ENCODE measurements at places on chromosomes 11 and 22.

DNA sequence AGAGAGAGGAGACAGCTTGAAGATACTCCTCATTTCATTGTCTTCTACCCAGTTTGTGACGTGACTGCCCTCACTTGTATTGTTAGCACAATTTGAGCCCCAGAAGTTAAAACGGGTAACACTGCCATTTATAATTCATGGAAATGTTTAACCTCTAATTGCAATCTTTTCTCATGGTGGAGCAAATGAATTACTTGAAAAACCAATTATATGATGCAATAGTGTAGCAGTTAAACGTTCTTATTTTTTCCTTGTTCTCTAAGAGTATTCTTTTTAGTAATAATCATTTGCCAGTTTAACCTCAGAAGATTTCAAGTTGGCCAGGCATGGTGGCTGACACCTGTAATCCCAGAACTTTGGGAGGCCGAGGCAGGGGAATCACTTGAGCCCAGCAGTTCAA, 56.6 kb downstream of the CDON start:
- no peak for DNase-seq

DNA sequence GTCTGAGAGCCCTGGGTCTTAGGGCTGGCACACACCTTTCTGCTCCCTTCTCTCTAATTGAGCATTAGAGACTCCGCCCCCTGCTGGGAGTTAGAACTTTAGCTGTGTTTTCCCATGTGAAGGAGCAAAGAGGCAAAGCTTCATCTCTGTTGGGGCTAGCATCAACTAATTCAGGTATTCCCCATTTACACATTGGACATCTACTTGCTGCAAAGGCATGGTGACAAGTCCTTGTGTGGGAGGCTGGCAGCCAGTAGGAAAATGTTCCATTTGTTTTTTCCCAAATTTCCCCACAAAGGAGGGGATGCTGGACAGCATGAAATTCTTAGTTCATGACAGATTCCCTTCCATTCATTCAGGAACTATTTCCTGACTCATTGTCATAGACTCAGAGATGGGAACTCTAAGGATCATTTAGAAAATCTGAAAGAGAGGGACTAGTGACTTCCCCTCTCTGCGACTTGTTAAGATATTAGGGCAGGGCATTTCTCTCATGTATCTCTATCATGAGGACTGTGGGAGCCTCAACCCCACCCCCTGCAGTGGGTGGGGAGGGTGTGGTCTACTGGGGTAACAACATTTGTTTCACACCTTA, 3.6 kb downstream of the CD44 start:
- DNase-seq, result no peak

DNA sequence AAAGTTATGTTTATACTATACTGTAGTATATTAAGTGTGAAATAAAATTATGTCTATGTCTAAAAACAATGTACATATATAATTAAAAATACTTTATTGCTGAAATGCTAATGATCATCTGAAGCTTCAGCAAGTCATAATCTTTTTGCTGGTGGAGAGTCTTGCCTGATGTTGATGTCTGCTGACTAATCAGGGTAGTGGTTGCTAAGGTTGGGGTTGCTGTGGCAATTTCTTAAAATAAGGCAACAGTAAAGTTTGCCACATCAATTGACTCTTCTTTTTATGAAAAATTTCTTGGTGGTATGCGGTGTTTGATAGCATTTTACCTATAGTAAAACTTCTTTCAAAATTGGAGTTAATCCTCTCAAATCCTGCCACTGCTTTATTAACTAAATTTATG, 21.4 kb downstream of the INSC start:
- DNase-seq, result no peak

DNA sequence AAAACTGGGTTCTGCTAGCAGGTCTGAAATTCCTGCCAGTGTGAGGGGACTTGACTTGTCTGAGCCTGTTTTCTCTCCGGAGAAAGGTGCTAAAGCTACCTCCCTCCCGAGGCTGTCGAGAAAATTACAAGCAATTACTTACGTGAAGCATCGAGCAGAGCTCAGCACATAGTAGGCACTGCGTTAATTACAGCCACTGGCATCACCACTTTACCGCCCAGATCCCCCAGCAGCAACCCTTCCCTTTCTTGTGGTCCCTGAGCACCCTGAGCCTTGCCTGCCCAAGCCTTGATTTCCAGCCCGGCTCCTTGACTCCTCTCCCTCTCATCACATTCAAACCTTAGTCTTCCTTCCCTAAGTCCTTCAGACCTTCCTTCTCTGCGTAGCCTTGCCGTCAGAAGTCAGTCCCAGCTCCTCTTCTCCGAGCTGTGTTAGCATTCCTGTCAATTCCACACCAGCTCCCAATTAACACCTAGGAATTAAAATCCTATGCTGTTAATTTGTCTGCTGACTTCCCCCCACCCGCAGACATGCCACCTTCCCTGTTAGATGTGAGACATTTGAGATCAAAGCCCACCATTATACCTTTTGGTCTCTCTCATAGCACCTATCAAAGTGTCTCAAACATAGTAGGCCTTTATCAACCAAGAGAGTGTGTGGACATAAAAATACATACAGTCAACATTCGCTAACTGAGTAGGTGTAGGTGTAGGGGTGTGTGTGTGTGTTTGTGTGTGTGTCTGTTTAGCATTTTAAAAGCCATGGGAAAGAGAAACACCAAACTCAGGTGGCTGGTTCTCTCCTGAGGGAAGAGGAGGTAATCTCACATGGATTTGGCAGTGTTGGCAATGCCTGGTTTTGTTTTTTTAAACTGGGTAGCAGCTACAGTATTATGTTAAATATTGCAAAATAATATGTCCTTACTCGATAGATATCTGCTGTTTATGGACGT, 2.8 kb upstream of the KCNJ5 start:
- DNase-seq, result no peak

- DNase-seq, result no peak
Observed at GRCh38 chr11:92204731-92205130, 19.9 kb upstream of the FAT3 start.

GRCh38 chr22:49480896-49481658, 346.6 kb downstream of the BRD1 start:
- DNase-seq, result no peak

GRCh38 chr22:43151251-43152002, at the start of gene TSPO:
Gene TSPO (plus strand): TSS chr22:43151559. CDS start chr22:43159239, 7,680 bp downstream.
- DNase-seq, result peak; percentile 72

DNA sequence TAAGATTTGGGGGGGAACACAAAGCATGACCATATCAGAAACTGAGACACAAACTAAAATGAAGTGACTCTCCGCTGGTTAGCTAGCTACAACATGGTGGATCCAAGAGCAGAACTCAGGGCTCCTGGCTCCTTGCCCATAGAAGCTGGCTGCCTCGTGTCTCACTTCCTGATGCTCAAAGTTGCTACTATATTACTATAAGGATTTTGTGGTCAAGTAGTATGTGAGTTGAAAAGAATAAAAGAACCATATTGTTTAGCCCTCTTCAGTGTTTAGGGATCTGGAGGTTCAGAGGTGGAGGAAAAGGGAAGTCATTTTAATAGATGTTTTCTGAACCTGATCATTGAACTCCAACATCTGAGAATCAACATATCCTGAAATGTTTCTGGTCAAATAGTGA, 16.9 kb upstream of the SIK2 start:
- DNase-seq, result no peak

GRCh38 chr22:43272869-43273318, 70.3 kb downstream of the SCUBE1 start:
- DNase-seq, result no peak

- no peak for DNase-seq
Observed at GRCh38 chr11:7272373-7272772, 20.7 kb downstream of the SYT9 start.

DNA sequence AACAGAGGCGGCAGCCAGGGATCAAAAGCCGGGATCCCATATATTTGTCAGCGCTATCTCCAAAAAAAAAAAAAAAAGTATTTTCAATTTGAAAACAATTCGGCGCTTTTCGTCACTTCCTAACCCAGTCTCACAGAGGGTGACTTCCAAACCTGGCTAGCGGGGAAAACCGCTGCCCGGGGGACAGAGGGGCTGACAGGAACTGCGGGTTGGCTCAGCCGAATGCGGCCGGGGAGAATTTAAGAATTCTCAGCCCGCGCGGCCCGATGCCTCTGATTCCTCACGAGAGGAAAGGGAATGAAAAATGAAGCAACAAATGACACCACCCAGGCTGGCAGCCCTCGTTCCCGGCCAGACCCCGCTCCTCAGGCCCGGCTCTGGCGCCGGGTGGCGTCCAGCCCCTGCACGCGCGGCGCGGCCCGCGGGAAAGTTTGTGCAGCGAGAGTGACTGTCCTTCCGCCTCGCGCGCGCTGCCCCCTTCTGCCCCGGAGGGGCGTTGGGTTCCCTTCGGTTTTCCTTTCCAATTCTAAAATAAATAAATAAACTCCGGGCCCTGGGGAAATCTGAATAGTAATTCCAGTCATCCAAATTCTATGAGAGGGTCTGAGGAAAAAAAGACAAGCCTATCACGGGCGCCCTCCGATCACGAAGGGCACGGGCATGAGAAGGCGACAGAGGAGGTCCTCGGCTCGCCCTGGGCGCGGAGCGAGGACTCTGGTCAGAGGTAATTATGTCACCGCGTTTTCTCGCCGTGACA, 4.8 kb upstream of the PAX6 start:
- DNase-seq, result no peak

DNA sequence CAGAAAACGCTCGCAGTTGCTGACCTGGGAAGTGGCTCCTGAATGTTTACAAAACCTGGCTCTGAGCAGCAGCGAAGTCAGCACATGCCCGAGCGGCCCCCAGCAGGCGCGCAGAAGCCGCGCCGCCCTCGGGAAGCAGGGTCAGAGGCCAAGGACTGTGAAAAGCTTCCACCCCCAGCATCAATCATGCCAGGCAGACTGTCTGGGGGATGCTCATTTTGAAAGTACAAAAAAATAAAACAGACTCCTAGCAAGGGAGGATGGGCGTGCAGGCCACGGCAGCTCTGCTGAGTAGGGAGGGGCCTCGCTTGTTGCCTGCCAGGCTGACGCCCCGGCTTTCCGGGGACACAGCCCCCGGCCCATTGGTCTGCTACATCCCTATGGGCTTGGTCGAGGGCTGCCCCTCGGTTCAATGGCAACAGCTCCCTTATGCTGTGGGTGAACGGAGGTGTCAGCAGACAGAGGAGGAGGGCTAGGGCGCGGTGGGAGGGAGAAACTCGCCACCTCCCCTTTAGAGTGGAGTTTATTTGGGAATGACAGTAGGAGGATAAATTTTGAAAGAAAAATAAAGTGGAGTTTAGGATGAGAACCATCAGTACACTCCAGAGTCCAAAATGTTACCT, 37.7 kb upstream of the GNB1L start:
- DNase-seq, result peak; percentile 57

DNA sequence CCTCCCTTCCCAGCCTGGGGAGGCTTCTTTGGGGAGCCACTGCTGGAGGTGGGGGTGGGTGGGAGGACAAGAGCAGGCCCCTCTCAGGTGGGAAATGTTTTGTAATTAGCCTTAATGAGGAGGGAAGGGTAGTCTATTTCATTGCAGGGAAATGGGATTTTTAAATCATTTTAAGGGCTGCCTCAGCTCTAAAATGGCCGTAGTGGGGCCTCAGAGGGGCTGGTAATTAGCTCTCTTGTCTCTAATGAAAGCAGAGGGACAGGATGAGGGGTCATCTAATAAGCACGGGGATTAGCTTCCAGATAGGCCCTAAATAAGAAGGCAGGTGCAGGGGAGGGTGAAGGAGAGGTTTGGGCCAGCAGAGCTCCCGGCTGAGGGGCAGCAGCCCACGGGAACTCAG, 46.5 kb downstream of the LMO1 start:
- no peak for DNase-seq

- no peak for DNase-seq
Observed at GRCh38 chr11:17395978-17396377, 7.5 kb upstream of the KCNJ11 start.

DNA sequence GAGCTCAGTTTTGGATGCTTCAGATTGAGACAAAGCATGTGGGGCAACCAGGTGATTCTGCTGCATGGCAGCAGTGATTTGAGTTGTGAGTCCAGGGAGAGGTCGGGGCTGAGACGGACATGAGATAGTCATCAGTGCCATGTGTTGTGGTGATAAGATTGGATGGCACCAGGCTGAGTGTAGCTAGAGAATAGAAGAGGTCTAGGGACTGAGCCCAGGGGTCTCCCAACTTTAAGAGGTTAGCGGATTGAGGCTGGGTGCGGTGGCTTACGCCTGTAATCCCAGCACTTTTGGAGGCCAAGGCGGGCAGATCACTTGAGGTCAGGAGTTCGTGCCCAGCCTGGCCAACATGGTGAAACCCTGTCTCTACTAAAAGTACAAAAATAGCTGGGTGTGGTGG, 6.3 kb upstream of the CTSD start:
- no peak for DNase-seq

DNA sequence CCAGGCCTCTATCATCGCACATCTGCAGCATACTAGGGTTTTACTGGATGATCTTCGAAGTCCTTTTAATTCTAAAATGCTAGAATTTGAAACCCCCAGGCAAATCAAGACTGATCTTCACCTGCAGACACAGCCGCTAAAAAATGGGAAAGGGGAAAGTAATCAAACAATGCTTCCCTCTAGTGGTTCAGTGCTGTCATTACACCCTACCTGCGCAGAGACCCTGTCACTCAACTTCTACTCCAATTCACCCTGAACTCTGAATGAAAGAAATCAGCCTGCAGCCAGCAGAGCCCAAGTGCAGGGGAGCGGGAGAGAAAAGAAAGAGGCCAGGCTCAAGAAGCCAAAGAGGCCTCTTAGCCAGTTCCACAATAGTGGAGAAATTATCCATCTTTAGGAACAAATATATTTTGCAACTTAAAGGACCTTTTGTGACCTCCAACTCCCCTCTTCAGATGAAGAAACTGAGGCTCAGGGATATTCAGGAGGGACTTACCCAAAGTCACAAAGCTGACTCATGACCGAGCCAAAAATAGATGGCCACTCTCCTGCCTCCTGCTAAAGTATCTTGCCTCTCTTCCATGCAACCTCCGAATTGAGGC, 33.0 kb downstream of the SERGEF start:
- peak; percentile 64 for DNase-seq

- no peak for DNase-seq
Observed at GRCh38 chr11:76443268-76443980, 1.4 kb upstream of the EMSY start.

- no peak for DNase-seq
Observed at GRCh38 chr22:41825376-41825775, 7.5 kb upstream of the SREBF2 start.

GRCh38 chr11:123299721-123300120, 104.7 kb upstream of the CLMP start:
- DNase-seq, result no peak

DNA sequence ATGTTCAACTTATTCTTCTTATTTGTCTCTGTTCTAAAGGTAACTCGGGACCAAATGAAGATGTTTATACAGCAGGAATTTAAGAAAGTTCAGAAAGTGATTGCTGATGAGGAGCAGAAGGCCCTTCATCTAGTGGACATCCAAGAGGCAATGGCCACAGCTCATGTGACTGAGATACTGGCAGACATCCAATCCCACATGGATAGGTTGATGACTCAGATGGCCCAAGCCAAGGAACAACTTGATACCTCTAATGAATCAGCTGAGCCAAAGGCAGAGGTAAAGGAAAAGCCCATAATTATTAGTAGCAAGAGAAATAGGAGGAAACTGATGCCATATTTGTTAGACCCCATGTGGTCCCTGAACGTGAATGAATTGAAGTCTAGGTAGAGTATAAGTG, 63.3 kb downstream of the TRIM44 start:
- DNase-seq, result peak; percentile 30

GRCh38 chr11:1197886-1198560, 24.8 kb upstream of the MUC5B start:
- DNase-seq, result no peak

All from HTR-8/SVneo (cell line).